ENCODE measurements at places on chromosomes 2 and 18.

DNA sequence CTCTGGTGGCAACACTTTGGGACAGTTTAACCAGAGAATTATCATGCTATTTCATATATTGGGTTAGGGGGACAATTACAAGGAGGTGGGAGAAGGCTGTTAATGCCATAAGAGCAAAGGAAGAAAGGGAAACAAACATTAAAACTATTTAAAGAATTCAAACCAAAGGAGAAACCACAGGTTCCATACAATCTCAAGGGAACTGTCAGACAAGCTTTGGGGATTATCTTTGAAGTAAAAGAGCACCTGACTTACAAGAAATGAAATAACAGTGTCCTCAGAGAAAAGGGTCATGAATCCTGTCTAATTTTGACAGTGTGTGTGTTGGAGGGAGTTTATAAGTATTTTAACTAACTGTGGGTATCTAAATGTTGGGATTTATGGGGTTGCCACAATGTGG lies 44.4 kb downstream of the CERS6 start:
- no peak for DNase-seq

DNA sequence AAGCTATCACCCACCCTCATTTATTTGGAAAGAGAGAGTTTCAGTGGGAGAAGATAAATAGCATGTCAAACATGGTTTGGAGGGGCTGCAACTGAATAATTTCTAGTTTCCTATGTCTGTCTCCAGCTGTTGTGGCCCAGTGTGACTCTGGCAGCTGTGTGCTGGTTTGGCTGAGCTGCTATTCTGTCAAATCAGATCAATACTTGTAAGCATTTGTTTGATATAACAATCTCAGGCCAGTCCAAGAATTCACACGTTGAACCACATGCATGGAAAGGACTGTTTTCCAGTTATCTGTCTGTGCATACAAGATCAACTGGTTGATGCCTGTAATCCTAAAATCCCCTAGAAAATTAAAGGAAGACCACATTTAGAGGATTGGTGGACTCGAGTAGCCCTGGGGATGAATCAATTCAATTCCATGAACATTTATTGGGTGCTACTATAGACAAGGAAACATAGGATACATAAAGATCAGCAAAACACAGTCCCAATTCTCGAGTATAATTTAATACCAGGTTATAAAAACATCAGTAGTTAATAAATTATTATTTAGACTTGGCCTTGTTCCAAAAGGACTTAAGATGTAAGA lies 209.0 kb upstream of the PARD3B start:
- no peak for DNase-seq

DNA sequence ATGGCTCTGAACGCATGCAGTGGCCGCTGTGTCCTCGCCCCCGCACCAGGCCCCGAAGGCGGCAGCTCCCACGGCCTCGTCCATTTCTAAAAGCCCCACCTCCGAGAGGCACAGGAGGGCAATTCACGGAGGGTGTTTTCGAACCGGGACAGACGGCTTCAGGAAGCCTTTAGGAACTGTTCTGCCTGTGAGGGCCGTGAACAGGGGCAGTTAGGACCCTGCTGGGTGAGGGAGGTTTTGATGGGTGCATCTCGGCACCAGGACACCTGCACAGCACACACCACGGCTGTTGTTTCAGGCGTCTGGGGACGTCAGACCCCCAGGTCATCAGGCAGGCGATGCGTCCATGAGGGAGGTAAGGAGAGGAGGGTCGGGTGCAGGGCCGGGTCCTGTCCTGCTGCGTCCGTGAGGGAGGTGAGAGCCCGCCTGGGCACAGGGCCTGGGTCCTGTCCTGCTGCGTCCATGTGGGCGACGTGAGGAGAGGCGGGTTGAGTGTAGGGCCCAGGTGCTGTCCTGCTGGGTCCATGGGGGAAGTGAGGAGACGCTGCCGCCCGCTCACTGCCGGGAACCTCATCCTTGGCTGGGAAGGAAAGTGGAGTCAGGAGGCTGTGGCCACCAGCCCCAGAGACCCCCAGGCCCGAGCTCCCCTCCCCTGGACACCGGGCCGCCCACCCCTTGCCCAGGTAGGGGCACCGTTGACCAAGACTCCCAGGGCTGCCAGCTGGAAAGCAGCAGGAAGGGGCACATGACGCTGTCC lies 25.5 kb upstream of the KCNG2 start:
- DNase-seq, result no peak

DNA sequence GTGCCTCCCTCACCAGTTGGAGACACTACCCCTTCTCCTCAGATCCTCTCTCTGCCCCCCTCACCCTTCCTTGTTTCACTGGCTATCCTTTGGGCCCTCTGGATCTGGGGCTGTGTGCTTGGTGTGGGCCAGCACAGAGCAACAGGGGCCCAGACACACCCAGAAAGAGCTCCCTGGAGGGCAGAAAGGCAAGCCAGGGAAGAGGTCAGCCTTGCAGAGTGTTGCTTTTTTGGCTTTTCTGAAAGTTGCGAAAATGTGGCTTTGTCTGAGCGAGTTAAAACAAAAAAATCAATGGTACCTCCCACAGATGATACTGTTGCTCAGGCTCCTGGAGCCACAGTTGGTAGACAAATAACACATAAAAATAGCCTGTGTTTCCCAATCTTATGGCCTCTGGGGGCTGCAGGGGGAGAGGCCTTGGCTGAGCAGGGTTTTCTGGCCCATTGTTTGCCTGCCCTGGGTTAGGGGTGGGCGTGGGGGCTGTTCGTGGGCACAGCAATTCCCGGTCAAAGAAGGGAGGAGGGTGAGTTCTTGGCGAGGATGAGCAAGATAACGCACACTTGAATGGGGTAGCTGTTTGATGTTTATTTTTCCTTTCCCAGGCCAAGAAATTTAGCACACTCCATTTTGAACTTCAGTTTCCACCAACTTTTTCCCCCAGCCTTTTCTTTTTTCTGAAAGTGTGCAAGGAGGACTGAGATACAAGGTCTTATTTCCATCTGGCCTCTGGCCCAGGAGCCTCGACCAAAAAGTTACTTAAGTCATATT lies 167.0 kb upstream of the HAAO start:
- DNase-seq, result no peak

GRCh38 chr18:22188559-22189267 lies 19.3 kb downstream of the GATA6 start:
- DNase-seq, result no peak

DNA sequence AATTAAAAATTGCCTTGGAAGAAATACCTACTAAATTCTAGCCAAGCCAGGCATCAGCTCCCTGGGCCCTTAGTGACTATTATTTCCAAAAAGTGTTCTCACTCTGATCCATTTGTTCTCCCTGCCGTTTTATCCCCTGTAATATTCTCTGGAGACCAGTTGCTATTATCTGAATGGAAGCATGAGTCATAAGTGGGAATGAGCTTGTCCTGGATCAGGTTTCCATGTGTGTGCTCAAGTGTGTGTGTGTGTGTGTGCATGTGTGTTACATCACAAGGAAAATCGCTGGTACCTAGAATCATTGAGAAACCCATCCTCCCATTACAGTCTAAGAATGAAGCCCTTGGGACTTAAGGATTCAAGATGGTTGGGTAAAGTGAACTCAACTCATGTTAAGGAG lies 130.3 kb upstream of the CXCR4 start:
- DNase-seq, result no peak

DNA sequence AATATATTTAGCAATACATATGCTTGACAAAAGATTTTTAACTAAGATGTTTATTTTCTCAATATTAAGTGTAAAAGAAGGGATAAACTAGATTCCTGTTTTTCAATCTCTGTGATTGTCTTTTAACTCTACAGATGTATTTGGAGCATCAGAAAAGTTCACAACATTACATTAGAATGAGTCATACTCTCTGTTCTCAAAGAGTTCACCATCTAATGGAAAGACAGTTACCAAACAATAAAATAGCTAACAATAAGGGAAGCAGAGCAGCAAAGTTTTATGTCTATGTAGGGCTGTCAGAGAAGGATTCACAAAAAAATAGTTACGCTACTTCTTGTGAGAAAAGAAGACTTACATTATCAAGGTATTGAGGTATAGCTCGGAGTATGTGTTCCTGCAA lies 109.2 kb upstream of the MAP2 start:
- no peak for DNase-seq

DNA sequence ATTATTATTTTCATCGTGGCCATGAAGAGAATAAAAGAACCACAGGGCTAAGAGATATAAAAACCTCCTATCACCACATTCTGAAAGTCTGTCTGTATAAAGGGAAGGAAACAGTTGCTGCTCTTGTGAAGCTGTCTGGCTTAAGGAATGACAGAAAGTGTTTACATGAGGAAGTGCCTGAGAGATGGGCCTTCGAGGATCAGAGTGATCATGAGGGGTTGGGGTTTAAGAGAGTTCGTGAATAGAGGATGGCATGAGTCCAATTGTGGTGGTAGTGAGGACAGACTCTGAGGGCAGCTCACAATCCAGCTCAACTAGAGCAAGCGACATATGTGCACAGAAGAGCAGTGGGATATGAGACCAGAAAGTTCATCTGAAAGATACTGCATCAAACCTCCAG lies 65.8 kb upstream of the PIEZO2 start:
- DNase-seq, result no peak

GRCh38 chr2:239249776-239250175 lies 151.0 kb downstream of the HDAC4 start:
- no peak for DNase-seq

DNA sequence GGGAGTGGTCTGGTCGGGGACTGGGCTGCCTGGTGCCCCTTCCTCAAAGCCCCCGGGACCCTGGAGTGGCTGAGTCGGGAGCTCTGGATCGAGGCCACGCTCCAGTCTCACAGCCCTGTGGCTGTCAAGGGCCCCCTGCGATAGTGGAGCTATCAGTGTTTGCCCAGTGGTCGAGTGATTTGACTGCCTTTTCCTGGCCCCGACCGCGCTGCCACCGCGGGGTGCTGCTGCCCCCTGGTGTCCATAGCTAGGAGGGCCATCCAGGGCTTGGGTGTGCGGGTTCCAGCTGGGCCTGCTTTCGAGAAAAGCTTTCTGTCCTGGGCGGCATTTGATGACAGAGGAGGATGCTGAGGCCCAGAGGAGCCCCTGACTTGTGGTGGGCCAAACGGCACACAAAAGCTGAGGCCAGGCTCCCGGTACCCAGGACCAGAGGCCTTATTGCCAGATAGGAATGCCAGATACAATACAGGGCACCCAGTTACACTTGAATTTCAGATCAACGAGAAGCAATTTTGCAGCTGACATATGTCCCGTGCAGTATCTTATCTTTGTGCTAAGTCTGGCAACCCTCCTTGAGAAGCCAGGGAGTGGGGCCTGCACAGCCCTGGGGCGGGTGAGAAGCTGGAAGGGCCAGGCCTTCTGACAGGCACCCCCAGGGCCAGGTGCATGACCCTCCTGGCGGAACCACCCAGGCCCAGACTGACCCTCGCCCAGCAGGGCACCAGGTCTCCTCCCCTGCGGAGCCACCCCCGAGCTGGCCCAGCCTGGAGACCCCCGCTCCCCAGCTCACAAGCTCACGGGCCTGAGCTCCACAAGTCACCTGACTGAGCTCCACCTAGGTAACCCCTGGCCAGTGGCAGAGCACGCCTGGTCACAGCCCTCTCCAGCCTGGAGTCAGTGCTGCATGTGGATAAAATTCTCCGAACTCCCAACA lies 13.0 kb downstream of the ODC1 start:
- peak; percentile 86 for DNase-seq

DNA sequence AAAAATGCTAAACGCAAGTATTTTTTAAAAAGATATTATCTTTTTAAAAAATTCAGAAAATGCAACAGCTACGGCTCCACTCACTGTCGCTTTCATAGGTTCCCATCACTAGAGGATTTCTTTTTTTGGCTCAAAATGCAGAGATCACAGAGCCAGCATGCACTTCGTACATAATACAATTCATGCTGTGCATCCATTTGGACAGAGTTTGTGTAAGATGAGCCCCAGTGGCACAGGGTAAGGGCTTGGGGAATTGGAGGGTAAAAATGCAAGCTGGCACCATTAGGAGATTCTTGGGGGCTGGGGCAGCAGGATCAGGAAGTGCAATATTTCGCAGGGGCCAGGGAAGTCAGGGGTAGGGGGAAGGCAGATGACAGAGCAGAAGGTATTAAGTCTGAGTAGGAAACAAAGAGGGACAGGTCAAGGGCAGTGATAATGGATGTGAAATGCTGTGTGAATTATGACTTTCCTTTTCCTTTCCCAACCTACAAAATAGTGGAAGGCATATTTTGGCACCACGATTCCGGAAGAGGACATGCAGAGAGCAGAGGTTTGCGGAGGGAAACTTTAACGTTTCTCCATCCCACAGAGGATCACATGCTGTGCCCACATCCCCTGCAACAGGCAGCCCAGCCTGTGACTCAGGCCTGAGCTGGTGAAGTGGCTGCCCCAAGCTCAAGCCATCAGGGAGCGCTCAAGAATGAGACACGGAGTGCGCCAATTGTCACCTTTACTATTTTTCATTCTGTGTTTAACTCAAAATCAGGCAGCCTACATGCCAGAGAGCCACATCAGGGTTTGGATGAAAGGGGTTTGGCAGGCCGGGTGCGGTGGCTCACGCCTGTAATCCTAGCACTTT lies 4.7 kb downstream of the CAPG start:
- DNase-seq, result peak; percentile 75

DNA sequence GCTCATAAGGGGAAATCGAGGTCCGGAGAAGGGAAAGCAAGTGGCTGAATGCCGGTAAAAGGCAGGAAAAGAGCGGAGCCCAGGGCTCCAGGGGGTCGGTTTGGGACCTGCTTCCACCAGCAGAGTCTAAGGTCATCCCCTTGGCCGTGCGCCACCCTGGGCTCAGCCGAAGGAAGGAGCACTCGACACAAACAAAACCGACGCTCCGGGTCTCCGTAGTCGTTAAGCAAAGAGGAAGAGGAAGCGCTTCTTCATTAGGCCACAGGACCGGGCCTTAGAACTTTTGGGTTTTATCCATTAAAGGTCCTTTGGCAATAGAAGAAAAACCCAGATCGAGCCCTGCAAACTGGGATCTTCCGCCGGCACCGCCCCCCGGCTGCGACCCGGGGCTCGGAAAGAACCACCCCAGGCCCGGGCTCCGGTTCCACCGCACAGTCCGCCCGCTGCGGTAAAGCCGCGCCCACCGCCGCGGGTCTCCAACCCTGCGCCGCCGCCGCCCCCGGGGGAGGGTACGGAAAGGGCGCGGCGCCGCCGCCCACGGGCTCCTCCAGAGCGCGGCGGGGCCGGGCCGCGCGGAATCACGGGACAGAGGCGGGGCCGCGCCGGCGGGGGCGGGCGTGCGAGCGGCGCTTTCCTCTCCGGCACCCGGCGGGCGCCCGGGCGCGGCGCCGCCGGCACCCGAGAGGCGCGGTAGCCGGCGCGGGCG lies at the start of gene TTL:
TSS of gene TTL (plus strand) at position 629 of the 706 bp plus-strand sequence. CDS start 189 bp downstream, outside the sequence.
- DNase-seq, result peak; percentile 83

- DNase-seq, result peak; percentile 46
Measured at GRCh38 chr18:37270038-37270665, 295.4 kb downstream of the CELF4 start.
